ENCODE measurements at places on chromosomes 6 and 20.

DNA sequence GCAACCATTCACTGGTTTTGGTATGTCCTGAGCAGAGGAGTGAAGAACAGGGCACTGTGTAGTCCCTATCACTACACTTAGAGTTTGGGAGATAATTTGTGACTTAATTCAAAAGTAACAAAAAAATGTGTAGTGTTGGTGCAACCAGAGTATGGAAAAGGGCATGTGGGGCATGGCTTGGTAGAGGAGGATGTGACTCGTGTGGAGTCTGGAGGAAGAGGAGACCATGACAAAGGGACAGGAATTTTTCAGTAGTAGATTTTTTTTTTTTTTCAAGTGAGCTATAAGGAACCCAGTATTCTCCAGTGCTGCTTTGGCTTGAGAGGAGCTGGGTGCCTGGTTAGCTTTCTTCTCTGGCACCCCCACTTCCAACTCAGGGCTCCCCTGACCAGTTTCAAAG, 5.1 kb downstream of the MTRES1 start:
- H3K27me3 ChIP-seq: no peaks in the 10 kb centered on the region
- no peak overlapping the region for H3K27ac ChIP-seq
- no peak for DNase-seq

GRCh38 chr20:42895020-42895419, 294.7 kb downstream of the PTPRT start:
- no peak overlapping the region for H3K27ac ChIP-seq
- no peaks in the 10 kb centered on the region for H3K36me3 ChIP-seq
- DNase-seq: no peak
- no peaks in the 10 kb centered on the region for H3K27me3 ChIP-seq
- H3K4me3 ChIP-seq: no peak overlapping the region
- H3K4me1 ChIP-seq: no peaks in the 10 kb centered on the region

GRCh38 chr6:44304282-44305199, 8.6 kb downstream of the AARS2 start:
- H3K27ac ChIP-seq: no peak overlapping the region
- no peaks in the 10 kb centered on the region for H3K36me3 ChIP-seq
- no peaks in the 10 kb centered on the region for H3K4me1 ChIP-seq
- DNase-seq: no peak
- no peak overlapping the region for H3K4me3 ChIP-seq

DNA sequence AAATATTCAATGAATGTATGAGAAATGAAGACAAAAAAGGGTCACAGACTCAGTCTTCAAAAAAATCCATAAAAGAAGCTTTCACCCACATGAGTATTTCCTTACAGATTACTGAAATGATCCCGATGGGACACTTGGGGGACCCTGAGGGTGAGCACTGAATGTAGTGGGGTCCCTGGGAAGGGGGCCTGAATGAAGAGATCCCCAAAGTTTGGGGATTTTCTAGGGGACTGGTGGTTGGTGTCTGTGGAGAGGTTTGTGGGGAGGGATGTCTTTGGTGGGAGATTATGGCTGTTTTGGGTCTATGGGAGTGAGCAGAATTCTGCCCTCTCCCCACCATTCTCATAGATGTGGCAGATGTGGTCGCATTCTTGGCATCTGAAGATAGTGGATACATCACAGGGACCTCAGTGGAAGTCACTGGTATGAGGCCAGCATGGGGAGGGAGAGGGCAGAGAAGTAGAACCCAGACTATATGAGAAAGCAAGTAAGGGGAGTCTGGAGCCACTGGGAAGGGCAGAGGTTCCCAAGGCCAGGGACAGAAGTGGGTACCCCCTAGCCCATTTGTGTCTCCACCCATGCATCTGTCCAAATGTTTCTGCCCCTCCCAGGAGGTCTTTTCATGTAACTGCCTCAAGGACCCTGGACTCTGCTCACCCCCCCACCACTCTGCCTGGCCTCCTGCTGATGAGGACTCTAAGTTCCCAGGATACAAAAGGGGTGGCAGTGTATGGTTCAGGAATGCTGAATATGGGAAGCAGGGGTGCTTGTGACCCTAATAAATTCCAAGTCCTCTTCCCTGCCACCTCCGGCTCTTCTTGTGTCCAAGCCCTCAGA, 1.8 kb downstream of the HSD17B8 start:
- peaks cover 65% of the 10 kb centered on the region for H3K4me1 ChIP-seq
- no peak for DNase-seq
- no peaks in the 10 kb centered on the region for H3K27me3 ChIP-seq
- H3K36me3 ChIP-seq: peaks cover 30% of the 10 kb centered on the region

GRCh38 chr6:72418495-72418894, 203.4 kb upstream of the KCNQ5 start:
- H3K4me3 ChIP-seq: no peak overlapping the region
- H3K27me3 ChIP-seq: no peaks in the 10 kb centered on the region
- H3K4me1 ChIP-seq: no peaks in the 10 kb centered on the region
- H3K36me3 ChIP-seq: no peaks in the 10 kb centered on the region
- H3K27ac ChIP-seq: no peak overlapping the region

DNA sequence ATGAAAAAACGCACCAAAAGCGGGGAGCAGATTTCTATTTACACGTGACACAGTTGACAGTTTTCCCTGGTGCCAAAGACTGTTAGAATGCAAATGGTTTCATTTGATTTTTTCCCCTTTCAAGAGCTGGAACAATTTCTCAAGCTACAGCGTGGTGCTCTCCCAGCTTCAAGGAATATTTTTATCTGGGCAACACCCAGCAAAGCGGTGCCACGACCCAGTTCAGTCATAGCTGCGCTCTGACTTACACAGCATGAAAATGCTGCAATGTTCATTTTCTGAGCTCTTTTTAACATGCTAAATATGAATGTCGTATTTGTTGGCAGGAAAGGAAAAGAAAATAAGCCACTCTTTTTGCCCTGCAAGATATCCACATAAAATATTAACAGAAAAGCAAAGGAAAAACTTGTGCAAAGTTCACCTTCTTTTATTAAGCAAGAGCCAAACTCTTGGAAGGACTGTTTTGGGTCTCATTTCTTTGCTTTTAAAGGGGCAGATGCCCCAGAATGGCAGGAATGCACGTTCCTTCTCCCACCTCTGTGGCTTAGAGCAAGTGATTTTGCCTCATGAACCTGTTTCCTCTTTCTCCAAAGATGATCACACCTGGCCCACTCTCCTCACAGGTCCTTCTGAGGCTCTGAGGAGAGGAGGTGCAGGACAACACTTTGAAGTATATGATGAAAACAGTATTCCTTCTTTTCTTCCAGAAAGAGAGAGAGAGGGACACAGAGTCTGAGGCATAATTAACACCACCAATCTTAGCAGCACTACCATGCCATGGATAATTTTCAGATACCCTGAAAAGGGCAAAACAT, 47.0 kb downstream of the TTI1 start:
- no peak overlapping the region for H3K27ac ChIP-seq
- no peaks in the 10 kb centered on the region for H3K27me3 ChIP-seq
- peaks cover 18% of the 10 kb centered on the region for H3K4me1 ChIP-seq
- no peak for DNase-seq
- H3K4me3 ChIP-seq: no peak overlapping the region
- no peaks in the 10 kb centered on the region for H3K36me3 ChIP-seq

GRCh38 chr6:8462694-8463093, 27.3 kb upstream of the SLC35B3 start:
- no peak overlapping the region for H3K27ac ChIP-seq
- no peaks in the 10 kb centered on the region for H3K4me1 ChIP-seq
- H3K4me3 ChIP-seq: no peak overlapping the region
- DNase-seq: no peak
- no peaks in the 10 kb centered on the region for H3K36me3 ChIP-seq

- peaks cover 41% of the 10 kb centered on the region for H3K4me1 ChIP-seq
- no peaks in the 10 kb centered on the region for H3K36me3 ChIP-seq
- peak; percentile 85 for DNase-seq
- H3K27ac ChIP-seq: peak overlapping the region; percentile 93
- H3K27me3 ChIP-seq: no peaks in the 10 kb centered on the region
Observed at GRCh38 chr6:158645064-158646022, 800 bp upstream of the DYNLT1 start.

GRCh38 chr20:31781945-31782344, 37.2 kb upstream of the MYLK2 start:
- no peak overlapping the region for H3K27ac ChIP-seq
- no peaks in the 10 kb centered on the region for H3K27me3 ChIP-seq
- H3K4me1 ChIP-seq: no peaks in the 10 kb centered on the region
- no peak overlapping the region for H3K4me3 ChIP-seq

- no peaks in the 10 kb centered on the region for H3K36me3 ChIP-seq
- DNase-seq: no peak
- H3K27ac ChIP-seq: no peak overlapping the region
- H3K4me3 ChIP-seq: no peak overlapping the region
- no peaks in the 10 kb centered on the region for H3K27me3 ChIP-seq
Observed at GRCh38 chr6:108348655-108349349, 53.9 kb downstream of the AFG1L start.

DNA sequence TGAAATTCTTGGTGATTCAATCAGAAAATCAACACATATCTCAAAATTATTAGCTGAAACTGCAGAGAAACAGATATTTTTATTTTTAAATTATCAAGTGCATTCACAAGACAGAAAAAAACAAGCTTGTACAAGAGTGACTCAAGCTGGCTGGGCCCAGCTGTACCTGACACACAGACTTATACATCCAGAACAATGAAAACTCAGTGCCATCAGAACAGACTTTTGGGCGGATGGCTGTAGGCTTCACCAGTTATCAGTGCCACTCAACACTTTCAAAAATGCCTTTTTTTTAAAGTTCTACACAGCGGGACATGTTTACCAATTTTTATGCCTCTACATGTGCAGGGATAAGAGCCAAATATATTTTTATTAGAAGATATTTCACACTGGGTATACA, 102.8 kb downstream of the MYB start:
- H3K4me1 ChIP-seq: no peaks in the 10 kb centered on the region
- no peak overlapping the region for H3K4me3 ChIP-seq
- H3K27me3 ChIP-seq: no peaks in the 10 kb centered on the region
- no peak overlapping the region for H3K27ac ChIP-seq

- no peak overlapping the region for H3K27ac ChIP-seq
- no peaks in the 10 kb centered on the region for H3K4me1 ChIP-seq
- H3K4me3 ChIP-seq: no peak overlapping the region
Observed at GRCh38 chr20:24479106-24479505, 9.7 kb downstream of the SYNDIG1 start.

GRCh38 chr6:30913721-30914075, 340 bp upstream of the VARS2 start:
- H3K4me1 ChIP-seq: peaks cover 32% of the 10 kb centered on the region
- peak overlapping the region; percentile 94 for H3K27ac ChIP-seq
- peak; percentile 91 for DNase-seq
- H3K4me3 ChIP-seq: peak overlapping the region; percentile 65
- H3K36me3 ChIP-seq: peaks cover 23% of the 10 kb centered on the region
- H3K27me3 ChIP-seq: no peaks in the 10 kb centered on the region

- H3K27me3 ChIP-seq: no peaks in the 10 kb centered on the region
- H3K4me1 ChIP-seq: peaks cover 22% of the 10 kb centered on the region
- no peak overlapping the region for H3K27ac ChIP-seq
- no peak for DNase-seq
- H3K36me3 ChIP-seq: no peaks in the 10 kb centered on the region
Observed at GRCh38 chr6:19327661-19328060, 509.5 kb upstream of the ID4 start.

DNA sequence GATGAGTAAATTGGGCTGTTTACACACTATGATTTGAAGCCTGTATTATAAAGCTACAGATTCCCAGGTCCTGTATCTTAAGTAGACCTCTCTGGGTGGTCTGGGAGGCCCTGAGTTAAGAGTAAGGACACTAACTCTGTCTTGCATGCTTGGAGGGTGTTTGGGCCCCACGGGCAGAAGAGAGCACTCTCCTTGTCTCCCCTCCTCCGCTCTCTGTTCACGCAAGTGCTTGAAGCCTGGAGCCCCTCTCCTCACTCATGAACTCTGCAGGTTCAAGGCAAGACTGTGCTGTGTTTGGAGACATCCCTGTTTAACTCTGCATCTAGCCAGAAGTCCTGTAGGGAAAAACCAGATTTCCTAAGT, 154.0 kb downstream of the ZDHHC14 start:
- H3K27ac ChIP-seq: peak overlapping the region; percentile 12
- H3K27me3 ChIP-seq: no peaks in the 10 kb centered on the region
- H3K36me3 ChIP-seq: no peaks in the 10 kb centered on the region
- no peak for DNase-seq
- H3K4me1 ChIP-seq: peaks cover 19% of the 10 kb centered on the region

- peak overlapping the region; percentile 30 for H3K27ac ChIP-seq
- H3K27me3 ChIP-seq: no peaks in the 10 kb centered on the region
- H3K4me1 ChIP-seq: peaks cover 75% of the 10 kb centered on the region
- no peak overlapping the region for H3K4me3 ChIP-seq
- no peaks in the 10 kb centered on the region for H3K36me3 ChIP-seq
- no peak for DNase-seq
Observed at GRCh38 chr6:156808287-156808686, 31.1 kb downstream of the ARID1B start.

DNA sequence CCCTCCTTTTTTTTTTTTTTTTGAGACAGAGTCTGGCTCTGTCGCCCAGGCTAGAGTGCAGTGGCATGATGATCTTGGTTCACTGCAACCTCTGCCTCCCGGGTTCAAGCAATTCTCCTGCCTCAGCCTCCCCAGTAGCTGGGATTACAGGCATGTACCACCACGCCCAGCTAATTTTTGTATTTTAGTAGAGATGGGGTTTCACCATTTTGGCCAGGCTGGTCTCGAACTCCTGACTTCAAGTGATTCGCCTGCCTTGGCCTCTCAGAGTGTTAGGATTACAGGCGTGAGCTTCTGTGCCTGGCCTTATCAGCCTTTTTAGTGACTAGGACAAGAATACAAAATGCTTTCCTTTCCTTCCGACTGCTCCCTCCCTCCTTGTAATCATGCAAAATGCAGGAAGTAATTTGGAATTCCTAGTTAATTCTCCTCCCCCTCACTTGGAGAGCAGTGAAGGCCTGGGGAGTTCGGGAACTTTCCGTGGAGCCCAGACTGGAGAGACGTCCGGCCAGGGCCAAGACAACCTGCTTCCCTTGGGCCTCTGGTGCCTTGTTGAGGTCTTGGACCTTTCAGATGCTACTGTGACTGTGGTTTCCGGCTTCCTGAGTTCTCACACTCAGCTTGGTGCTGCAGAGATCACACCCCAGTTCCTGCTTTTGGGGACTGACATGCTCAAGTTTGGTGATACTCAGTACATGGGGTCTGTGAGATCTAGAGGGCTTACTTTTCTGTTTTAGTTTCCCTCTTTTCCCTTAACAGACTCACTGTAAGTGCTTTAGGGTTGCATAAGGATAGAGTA, 3.9 kb upstream of the PHF20 start:
- peaks cover 49% of the 10 kb centered on the region for H3K4me1 ChIP-seq
- DNase-seq: peak; percentile 91
- H3K27ac ChIP-seq: peak overlapping the region; percentile 97
- no peaks in the 10 kb centered on the region for H3K36me3 ChIP-seq

DNA sequence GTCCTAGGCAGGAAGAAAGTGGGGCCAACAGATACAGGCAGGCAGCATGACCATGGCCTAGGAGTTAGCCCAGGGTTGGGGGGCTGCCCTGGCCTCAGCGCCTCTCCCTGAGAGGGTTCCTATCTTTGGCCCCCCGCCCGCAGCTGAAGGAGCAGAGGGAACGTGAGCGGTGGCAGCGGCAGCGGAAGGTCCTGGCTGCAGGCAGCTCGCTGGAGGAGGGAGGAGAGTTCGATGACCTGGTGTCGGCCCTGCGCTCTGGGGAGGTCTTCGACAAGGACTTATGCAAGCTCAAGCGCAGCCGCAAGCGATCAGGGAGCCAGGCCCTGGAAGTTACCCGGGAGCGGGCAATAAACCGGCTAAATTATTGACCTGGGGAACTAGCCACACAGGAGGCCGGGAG, 32.6 kb downstream of the MOCS1 start:
- H3K4me1 ChIP-seq: no peaks in the 10 kb centered on the region
- peaks cover 18% of the 10 kb centered on the region for H3K36me3 ChIP-seq
- no peak for DNase-seq
- no peak overlapping the region for H3K27ac ChIP-seq
- H3K4me3 ChIP-seq: no peak overlapping the region
- no peaks in the 10 kb centered on the region for H3K27me3 ChIP-seq
